Stimulated activated CD8-positive, alpha-beta memory T cell treated with anti-CD3 and anti-CD28 coated beads, Interleukin-4, amount 100 ng/mL, for 1 hour (primary cell): ENCODE measurements at places on chromosomes 16 and 17.

DNA sequence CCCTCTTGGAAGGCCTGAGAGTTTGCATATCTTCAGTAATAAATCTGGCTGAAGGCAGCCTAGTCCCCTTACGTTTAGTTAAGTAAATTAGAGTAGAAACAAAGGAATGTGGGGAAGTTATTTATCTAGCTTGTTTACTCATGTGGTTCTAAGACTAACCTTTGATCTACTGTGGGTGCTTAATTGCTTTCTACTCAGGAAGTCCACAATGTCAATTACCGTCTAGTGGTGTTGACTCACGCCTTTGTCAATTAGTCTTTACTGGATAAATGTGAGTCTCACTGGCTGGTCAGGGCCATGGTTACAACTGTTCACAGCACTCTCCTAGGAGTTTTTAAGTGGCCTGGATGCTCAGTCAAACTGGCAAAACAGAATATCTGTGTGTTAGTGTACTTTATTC lies 2338.4 kb downstream of the TP53TG3F start:
- no peak for DNase-seq

DNA sequence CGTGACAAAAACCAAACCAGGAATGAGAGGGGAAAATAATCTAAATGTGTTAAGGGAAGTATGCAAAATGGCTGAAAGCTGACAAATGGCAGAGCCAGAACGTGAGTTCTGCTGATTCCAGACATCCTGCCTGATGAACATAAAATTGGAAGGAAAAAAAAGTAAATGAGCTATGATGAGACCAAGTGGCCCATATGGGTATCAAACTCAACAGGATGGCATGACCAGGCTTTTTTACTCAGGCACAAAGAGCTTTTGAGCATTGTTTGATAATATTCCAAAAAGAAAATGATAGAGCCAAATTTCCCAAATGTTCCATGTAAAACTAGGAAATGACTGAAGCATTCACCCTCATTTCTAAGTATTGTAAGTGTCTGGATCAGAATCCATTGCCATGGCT lies 449.2 kb downstream of the CDH13 start:
- no peak for DNase-seq

DNA sequence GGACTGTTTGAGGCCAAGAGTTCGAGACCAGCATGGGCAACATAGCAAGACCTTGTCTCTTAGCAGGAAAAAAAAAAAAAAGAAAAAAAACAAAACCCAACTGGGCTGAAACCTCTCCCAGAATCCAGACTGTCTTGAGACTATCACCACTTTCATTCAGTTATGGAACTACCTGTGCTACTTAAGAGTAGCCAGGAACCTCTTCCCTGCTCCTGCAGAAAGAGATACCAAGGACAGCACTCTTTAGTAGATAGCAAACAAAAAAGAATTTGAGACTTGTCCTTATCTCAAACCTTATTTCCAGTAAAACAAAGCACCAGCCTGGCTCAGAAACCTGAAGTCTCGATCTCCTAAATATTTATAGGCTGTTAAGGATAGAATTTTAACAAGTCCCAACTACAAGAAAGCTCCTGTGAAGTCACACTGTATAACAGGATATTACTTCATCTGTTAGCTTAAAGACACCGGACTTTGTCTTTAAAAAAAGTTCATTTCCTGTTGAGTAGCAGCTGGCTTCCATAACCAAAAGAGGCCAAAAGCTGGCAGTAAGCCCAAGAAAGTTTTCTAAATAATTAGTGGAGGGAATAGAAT lies 5.1 kb downstream of the CDR2 start:
- DNase-seq, result no peak

GRCh38 chr17:73939806-73940205 lies 263.7 kb upstream of the RPL38 start:
- no peak for DNase-seq

DNA sequence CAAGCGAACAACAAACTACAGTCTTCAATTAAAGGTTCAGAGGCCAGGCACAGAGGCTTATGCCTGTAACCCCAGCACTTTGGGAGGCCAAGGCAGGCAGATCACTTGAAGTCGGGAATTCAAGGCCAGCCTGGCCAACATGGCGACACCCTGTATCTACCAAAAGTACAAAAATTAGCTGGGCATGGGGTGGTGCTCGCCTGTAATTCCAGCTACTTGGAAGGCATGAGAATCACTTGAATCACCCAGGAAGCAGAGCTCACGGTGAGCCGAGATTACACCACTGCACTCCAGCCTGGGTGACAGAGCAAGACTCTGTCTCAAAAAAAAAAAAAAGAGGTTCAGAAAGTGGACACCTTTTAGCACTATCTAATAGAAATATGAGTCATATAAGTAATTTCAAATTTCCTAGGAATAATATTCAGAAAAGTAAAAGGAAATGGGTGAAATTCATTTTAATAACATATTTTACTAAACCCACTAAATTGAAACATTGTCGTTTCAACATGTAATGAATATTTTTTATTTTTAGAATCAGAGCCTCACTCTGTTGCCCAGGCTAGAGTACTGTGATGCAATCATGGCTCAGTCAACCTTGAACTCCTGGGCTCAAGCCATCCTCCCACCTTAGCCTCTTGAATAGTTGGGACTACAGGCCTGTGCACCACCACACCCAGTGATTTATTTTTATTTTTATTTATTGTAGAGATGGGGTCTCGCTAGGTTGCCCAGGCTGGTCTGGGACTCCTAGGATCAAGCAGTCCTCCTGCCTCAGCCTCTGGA lies 15.2 kb upstream of the MARCHF10 start:
- no peak for DNase-seq

DNA sequence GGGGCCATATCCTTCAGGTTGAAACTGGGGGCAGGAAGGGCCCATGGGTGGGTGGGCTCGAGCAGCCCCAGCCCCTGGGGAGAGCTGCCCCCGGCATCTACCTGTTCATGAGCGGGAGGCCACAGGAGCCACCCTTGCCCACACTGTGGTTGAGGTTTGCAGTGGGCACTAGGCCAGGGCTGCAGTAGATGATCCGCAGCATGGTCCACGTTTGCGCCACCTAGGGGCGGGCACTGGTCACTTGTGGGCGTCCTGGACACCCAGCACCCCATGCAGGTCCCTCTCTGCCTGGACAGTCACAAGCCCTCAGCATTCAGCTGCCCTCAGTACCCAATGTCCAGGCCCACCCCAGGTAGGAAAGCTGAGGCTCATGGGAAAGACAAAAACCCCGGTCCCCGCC lies 1.8 kb upstream of the JMJD8 start:
- DNase-seq, result no peak

DNA sequence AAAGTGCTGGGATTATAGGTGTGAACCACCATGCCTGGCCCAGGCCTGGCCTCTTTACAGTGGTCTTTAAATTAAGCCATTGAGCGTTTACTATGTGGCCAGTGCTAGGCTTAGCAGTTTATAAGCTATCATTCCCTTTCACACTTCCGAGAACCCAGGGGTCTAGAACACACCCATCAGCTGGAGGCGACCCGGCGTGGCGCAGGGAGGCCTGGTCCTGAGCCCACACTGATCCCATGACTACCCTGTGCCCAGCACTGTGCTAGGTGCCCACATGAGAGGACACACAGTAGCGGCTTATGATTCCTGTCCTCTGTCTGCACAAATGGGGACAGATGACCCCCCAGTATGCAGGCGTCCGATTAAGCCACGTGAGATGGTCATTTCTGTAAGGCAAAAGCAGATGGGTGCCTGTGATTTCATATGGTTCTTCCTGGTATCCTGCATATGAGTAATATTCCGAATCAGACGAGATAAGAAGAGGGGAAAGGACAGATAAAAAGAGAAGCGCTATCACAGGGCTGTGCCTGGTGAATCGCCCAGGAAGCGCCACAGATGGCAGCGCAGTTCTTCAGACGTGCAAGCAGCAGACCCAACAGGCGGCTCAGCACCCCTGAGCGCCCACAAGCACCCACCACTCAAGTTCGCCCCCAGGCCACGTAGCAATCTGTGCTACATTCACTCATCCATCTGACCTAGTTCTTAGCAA lies 5.3 kb downstream of the OSGIN1 start:
- DNase-seq, result no peak

DNA sequence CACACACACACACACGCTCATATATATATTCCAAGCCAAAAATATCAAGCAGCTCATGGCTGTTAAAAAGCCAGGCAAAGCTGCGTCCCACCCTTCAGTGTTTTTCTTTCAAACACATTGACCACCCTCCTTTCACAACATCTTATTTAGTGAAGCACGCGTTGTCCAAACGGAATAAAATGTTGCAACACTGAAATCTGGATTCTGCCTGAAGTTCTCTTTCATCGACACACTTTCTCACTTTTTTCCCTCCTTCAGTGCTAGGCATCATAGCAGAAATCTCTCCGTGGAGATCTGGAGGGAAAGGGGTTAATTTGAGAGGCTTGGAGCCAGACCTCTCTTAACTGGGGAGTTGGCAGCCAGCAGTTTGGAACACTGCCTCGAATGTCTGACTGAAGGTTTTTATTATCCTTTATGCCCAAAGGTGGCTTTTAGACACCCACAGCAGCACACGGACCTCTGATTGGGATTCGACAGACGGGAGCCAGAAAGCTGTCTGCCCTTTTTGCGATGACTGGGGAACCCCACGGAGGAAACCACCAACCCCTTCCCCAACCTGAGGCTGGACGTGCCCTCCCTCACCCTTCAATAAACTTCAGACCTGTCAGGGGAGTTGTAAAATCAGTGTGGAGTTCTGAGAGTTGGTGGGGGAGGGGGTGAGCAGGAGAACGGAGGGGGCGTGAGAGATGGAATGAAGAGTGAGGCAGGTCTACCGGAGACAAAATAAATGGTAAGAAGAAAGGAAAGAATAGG lies 833.6 kb upstream of the SOX9 start:
- DNase-seq, result no peak

DNA sequence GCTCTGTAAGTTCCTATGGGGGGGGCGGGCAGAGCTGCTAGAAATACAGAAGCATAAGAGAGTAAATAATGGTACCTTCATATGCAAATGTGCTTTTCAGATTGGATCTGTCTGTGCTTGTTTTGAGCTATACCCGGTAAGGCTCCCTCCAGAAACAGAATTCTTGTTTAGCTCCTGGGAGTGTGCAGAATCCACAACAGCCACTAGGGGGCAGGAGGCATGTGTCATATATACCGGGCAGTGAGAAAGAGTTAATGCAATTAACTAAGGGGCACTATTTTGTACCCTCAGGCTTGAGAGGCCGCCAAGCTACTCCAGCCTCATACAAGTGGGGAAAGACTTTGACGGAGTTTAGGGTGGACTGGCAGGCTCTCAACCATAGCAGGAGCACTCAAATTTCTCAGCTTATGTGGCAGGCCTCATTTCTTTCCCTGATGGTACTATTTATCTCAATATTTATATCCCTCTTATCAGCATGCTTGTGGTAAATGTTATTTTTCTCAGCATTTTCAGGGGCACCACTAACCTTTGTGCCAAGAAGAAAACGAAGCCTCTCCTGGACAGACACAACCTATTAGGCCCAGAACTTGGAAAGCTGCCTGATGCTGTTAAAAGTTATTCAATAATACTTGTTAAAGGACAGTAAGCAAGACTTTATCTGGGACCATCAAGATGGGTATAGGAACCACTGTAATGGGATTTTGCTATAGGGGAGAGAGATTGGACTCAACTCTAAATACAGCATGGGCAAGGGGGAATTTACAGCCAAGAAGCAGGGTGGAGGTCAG lies 10.7 kb upstream of the CENPV start:
- DNase-seq, result peak; percentile 47

GRCh38 chr17:74088285-74088933 lies 115.1 kb upstream of the RPL38 start:
- DNase-seq, result no peak

GRCh38 chr17:68033636-68034451 lies 1.7 kb upstream of the KPNA2 start:
- no peak for DNase-seq

DNA sequence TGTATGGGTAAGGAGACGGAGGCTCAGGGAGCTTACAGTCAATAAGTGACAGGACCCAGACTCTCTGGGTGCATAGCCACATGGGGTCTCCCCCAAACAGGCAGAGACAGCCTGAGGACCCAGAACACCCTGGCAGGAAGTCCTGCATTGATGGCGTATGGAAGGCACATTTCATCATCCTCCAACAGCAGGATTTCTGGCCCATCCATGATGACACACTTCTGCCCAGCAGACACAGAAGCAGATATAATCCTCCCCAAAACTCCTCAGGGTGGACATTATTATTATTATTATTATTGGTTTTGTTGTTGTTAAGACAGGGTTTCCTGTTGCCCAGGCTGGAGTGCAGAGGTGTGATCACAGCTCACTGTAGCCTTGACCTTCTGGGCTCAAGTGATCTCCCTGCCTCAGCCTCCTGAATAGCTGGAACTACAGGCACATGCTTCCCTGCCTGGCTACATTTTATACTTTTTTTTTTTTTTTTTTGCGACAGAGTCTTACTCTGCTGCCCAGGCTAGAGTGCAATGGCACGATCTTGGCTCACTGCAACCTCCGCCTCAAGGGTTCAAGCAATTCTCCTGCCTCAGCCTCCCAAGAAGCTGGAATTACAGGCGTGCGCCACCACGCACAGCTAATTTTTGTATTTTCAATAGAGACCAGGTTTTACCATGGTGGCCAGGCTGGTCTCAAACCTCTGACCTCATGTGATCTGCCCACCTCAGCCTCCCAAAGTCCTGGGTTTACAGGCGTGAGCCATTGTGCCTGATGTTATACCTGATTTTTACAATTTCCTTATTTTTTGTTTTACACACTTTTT lies 6.8 kb upstream of the HROB start:
- no peak for DNase-seq

- no peak for DNase-seq
These were observed 584.7 kb downstream of the WWOX start for GRCh38 chr16:78684030-78684611.

DNA sequence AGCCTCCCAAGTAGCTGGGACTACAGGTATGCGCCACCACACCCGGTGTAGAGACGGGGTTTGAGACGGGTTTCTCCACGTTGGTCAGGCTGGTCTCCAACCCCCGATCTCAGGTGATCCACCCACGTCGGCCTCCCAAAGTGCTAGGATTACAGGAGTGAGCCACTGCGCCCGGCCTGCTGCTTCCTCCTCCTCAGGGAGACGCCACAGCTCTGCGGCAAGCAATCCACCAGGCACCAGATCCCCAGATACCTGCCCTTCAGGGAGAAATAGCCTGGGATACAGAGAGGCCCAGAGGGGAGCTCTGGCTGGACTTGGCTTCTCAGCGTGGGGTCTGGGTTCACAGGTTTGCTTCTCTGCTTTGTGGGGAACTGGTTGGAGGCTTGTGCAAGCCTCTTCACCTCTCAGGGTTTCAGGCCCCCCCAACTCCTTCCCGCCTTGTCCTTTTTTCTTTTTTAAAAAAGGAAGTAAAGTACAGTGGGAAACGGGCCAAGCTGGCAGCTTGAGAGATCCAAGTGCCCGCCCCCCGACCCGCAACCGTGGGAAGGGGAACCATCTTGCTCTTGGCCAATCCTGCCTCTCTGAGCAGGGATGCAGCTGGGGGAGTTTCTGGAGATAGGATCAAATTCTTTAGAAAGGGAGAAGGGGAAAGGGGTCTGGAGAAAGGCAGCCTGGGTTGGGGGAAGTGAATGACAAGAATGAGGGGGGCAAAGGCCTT lies 2.6 kb upstream of the SPHK1 start:
- DNase-seq, result no peak

- no peak for DNase-seq
These were observed 32.9 kb downstream of the SNX29 start for GRCh38 chr16:12009462-12009861.

GRCh38 chr17:21573961-21574610 lies 118.2 kb upstream of the KCNJ18 start:
- peak; percentile 17 for DNase-seq

- no peak for DNase-seq
These were observed at the start of gene RIPOR1 for GRCh38 chr16:67528222-67528869. Gene RIPOR1, plus strand, starts transcription at chr16:67528829. Its CDS starts 9,618 bp downstream, at chr16:67538447.
